ENCODE measurements at places on chromosomes 2 and 18.

- DNase-seq = no peak
These were observed at the start of gene CHRNG for GRCh38 chr2:232539298-232540231. TSS of gene CHRNG (plus strand) at chr2:232539692. CDS start at chr2:232539748, 56 bp downstream.

DNA sequence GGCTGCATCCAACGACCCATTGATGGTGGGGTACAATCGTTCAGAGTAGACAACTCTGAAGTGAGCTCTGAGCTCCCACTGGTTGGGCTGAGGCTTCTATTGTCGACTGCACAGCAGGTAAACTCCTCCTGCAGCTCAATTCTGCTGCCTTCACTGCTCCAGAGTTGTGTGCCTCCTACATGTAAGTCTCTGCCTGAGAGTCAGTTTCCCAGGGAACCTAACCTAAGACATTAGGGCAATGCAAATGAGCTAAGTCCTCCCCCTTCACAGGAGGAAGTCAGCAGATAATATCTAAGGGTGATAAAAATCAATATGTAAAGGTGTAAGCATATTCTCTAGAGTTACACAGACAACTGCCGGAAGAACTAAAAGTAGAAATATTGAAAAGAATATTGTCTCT, 22.5 kb upstream of the ACYP2 start:
- no peak for DNase-seq

DNA sequence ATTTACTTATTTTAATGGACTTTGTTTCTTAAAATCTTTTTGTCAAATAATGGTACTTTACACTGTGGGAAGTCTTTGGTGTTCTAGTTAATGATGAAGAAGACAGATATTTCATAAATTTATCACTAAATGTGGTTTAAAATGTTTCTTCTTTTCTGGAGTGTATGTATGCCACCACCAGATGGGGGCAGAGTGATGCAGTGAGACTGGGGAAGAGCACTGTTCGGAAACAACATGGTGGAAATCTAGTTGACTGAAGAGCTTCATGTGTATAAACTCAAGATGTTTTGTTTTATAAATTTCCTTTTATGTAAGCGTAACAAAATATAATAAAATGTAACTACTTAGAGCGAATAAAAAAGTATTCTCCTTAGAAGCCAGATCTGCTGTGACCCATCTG, 195.1 kb downstream of the KCNE4 start:
- DNase-seq = no peak

- DNase-seq = no peak
These were observed 160.2 kb upstream of the ALKAL2 start for GRCh38 chr2:447902-448665.

DNA sequence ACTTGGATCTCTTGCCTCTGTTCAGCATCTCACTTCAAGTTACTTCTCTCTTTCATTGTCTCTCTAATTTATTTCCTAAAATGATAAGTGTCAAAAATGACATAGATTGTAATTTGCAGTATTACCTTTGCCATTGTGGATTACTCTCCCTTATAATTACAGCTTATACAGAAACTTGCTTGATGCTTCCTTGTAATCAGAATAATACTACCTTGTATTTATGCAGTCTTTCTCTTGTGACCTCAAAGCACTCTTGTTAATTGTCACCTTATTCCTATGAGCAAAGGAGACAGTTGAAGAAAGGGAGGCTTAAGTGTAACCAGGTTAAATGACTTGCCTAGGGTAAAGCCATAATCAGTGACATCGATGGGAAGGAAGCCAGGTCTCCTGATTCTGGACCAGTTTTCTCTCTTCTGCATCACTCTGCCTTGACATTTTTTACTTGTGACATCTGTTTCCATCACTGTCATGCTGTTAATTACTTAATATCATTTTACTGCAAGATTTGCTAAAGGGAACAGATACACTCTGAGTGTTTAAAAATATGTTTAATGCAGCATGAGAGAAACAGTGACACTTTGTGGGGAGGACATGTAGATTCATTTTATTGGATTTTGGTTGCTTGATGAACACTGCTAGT, 388.6 kb downstream of the PARD3B start:
- DNase-seq = no peak

DNA sequence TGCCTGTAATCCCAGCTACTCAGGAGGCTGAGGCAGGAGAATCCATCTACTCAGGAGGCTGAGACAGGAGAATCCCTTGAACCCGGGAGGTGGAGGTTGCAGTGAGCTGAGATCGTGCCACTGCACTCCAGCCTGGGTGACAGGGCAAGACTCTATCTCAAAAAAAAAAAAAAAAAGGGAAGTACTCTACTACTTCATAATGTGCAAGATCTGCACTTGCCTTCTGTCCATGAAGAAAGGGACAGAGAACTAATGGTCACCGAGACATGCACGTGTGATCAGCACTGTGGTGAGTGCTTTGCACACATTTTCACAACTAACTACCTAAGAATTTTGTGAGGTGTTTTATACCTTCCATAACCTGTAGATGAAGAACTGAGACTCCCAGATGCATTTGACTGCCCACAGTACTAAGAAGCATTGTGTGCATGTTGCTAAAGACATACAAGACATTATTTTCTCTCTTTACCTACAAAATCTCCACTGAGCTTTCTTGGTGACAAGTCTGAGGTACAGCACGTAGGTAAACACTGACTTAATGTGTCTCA, 784.8 kb upstream of the ID2 start:
- no peak for DNase-seq

DNA sequence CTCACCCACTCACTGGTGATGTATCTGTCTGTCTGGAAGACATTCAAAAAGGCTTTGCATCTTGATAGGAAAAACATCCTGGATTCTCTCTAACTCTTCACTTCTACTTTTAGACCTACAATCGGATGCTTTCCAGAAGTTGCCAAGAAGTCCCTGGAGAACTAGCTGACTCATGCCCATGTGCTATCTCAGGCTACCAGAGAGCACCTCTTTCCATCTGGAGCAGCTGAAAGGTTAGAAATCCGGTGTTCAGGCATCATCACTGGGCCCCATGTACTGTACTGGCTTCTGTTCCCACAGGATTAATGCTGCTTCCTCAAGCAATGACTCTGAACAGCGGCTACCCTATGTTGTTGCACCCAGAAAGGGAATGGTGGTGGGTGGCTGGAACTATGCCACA, 259.0 kb downstream of the NBAS start:
- no peak for DNase-seq

DNA sequence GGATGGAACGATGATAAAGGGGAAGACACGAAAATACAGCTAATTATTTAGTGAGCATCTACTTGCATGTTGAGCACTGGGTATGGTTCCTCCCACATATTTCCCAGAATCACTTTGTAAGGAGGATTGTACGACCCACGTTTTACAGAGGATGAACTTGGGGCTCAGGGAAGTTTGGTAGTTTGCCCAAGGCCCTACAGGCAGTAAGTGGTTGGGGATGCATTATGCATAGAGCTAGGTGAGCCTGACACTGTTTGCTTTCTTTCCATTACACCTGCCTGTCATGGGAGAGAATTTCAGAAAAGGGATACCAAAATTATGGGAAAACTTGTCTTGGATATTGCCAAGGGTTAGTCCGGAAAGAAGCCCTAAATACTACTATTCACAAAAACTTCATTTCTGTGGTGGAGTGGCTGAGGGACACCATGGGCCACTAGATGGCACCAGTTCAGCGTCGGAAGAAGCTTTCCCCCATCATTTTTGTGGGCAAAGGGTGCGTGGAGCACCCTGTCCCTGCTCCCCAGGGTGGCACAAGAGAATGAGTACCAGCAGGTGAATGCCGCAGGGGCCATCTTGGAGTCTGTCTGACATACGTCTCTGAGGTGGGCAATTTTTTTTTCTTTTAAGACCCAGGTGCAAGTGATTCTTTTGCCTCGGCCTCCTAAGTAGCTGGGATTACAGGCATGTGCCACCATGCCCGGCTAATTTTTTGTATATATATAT, 23.5 kb upstream of the C18orf32 start:
- peak; percentile 31 for DNase-seq

DNA sequence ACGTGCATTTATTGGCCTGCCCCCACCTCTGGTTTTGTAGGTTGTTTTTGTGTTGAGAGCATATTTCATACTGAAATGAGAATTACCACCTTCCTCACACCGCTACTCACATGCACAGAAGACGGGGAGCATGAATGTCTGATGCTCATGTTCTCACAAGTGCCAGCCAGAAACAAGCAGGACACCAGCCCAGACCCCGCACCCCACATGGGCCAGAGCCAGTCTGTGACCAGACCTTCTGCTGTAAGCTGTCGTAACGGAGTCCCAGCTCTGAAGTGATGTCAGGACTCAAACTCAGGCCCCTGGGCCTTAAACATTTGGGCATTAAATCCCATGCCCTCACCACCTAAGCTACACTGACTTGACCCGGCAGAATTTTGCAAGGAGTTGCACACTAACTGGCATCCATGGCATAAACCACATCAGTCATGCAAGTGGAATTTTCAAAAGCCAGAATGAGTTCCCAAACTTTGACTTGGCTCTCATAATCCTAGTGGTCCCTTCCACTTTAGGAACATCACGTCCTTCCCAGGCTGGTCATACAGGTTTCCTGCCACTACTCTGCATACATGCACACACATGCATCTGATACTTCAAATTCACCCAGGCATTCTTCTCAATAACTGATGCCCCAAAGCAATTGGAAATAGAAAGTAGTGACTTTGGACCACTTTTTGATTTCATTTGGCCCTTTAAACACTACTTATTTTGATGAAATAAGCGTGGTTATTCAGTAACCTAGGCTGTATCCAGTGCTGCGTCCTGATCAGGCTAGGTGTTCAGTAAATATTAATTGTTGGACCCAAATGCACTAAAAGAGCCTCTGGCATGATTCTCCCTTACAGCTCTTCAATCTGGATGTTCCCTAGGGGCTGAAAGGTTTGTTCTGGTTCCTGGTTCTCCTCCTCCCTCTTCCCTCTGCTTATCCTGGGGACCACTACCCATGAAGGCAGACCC, 223.1 kb upstream of the ID2 start:
- DNase-seq = no peak

Measured in effector CD8-positive, alpha-beta T cell (primary cell).